Stimulated activated CD4-positive, alpha-beta T cell treated with anti-CD3 and anti-CD28 coated beads, Interleukin-1b, Interleukin-23, amount 100 ng/mL, for 48 hours (primary cell): ENCODE measurements at places on chromosomes 6 and 20.

- no peak for DNase-seq
Measured at GRCh38 chr6:14981960-14982359, 263.9 kb upstream of the JARID2 start.

DNA sequence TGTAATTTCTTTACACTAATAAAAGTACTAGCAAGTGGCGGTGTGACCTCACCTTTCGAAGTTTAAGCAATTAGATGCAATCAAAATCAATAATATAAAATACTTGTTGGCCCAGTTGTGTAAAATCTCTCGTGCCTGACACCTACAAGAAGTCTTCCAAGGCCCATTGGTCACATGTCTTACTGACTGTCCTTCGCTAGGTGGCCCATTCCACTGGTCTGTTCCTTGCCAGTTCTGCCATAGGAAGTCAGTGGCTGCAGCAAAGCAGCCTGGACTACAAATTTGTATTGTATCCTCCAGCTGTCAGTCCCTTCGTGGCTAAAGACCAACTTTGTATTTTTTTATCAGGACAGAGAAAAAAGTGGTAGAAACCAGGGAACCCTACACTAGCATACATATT, 61.8 kb downstream of the CYB5R4 start:
- no peak for DNase-seq

DNA sequence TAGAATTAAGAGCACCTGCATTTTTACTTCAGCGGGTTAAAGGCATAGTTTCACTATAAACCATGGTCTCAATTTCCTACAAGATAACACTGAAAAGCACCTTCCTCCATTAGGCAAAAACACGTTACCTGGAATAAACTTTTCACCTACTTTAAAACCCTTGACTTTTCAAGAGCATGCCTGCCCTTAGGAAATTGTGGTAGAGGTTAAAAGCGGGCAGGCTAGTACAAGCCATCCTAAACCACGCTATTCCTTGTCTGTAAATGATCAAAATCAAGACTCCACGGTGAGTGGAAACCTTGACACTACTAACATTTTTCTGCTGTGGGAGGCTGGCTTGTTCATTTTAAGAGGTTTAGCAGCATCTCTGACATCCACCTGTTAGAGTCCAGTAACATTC, 43.9 kb downstream of the NR2E1 start:
- no peak for DNase-seq

DNA sequence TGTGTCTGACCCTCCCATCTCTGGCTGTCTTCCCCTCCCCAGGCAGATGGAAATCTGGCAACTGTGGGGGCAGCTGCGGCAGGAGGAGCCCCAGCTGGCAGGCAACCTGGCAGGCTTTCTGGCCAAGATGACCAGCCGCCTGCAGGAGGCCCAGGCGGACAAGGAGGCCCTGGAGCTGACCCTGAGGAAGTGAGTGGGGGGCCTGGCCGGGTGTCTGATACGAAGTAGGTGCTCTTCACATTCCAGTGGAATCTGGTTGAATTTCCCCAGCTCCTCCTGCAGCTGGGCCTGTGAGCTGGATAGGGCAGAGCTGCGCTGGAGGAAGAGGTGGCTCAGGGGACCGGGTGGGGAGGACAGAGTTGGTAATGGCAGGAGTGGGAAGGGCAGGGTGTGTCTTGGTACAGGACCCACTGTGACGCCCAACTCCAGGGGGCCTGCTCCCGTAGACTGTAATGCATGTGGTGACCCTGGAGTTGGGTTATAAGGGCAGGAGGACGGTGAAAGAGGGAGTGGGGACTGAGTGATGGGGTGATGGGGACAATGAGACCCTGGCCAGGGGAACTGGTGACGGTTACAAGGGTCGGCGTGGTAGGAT, 19.7 kb downstream of the RAB44 start:
- no peak for DNase-seq

DNA sequence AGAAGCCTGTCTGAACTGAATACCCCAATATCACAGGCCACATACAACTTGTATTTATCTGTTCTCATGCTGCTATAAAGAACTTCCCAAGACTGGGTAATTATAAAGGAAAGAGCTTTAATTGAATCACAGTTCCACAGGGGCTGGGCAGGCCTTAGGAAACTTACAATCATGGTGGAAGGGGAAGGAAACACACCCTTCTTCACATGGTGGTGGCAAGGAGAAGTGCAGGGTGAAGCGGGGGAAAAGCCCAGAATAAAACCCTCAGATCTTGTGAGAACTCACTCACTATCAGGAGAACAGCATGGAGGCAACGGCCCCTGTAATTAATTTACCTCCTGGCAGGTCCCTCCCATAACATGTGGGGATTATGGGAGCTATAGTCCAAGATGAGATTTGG, 50.3 kb upstream of the FNDC1 start:
- DNase-seq: no peak

- no peak for DNase-seq
Measured at GRCh38 chr6:23180504-23181293, 611.3 kb downstream of the HDGFL1 start.

DNA sequence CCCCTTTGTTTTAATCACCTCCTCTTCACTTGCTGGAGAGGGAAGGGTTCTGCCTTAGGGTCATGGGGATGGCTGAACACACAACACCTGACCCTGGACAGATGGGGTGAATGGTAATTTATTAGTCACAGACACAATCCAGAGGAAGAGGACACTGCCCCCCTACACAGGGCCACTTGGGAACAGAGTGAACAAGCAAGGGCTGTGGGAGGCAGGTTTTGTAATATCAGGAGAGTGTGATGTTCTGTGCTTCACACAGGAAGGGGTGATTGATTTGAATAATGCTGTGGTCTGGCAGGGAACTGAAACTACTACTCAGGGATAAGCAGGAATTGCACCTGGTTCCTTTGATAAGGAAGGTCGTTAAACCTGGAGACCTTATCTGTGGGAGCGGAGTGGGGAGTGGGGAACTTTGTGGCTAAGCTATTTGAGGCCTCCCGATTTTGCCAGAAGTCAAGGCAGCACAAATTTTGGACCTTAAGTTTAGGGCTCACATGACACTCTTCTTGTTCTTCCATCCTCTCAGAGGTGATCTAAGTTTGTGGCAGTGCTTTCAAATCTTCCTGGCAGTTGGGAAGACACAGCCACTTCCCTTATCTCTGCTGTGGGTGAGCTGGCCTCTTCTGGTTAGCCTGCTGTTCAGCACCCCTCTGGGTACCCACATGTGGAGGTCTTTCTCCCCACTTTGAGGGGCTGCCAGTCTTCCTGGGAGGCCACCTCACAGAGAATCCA, 77.8 kb downstream of the CD164 start:
- DNase-seq: peak; percentile 19

DNA sequence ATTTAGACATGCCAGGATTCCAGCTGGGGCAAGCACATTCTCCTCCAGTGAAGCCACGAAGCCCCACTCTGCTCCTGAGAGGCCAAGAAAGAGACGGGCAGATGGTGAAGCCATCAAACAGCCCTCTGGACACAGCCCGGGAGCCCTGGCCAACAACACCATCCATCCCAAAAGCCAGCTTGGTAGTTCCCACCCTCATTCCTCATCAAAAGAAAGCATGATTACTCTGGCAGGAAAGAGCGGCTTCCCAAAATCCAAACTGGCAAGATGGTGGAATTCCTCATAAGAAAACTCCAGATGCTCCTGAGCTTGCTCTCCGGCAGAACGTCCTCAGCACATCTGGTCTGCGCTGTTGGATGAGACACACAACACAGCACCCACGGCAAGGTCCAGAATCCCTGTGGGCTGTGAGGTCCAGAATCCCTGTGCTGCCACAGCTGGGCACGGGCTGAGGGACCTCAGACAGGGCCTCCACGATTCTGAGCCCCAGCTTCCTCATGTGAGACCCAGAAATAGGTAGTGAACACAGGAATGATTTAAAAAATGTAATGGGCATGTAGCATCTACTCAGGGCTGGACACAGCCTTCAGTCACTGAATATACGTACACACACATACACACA, 52.6 kb downstream of the THBS2 start:
- no peak for DNase-seq

DNA sequence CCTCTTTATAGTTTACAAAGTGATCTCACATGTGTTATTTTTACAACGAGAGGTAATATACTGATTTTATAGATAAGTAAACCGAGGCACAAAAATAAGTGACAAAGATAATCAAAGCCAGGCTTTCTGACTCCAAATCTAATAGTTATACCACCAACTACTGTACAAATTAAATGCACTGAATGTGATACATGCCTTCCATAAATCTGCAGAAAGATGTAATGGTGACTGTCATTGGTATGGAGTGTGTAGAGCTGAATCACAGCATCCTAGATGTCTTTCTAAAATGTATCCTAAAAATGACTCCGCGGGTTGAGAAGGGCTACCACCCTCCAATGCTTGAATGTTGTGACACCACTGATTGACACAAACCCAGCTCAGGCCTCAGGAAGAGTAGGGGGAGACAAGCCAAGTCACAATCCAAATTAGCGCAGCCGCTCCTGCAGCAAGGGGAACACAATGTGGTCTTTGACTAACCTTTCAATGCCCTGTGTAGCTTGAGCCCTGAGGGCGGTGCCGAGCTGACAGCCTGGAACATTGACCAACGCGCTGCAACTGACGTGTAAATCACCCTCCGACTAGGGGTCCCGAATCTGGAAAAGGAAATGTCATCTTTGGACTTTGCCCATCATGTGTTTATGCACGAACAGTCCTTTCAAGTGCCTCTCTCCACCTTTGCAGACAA, 136.8 kb downstream of the OLIG3 start:
- DNase-seq: no peak

- DNase-seq: no peak
Measured at GRCh38 chr20:10209091-10209490, 9.5 kb upstream of the SNAP25 start.

GRCh38 chr6:161414707-161415106, 140.8 kb upstream of the AGPAT4 start:
- DNase-seq: no peak

- no peak for DNase-seq
Measured at GRCh38 chr20:21357844-21358243, 39.5 kb downstream of the NKX2-4 start.

GRCh38 chr6:136587527-136587926, 37.3 kb upstream of the MAP7 start:
- DNase-seq: no peak

DNA sequence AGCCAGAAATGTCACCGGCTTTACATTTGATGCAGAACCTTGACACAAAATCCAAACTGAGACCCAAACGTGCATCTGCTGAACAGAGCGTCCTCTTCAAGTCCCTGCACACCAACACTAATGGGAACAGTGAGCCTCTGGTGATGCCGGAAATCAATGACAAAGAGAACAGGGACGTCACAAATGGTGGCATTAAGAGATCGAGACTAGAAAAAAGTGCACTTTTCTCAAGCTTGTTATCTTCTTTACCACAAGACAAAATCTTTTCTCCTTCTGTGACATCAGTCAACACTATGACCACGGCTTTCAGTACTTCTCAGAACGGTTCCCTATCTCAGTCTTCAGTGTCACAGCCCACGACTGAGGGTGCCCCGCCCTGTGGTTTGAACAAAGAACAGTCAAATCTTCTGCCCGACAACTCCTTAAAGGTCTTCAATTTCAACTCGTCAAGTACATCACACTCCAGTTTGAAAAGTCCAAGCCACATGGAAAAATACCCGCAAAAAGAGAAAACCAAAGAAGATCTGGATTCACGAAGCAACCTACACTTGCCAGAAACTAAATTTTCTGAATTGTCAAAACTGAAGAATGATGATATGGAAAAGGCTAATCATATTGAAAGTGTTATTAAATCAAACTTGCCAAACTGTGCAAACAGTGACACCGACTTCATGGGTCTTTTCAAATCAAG, 108.4 kb downstream of the RTN4IP1 start:
- DNase-seq: peak; percentile 91

- DNase-seq: no peak
Measured at GRCh38 chr6:52208612-52209011, 22.4 kb downstream of the IL17A start.

- no peak for DNase-seq
Measured at GRCh38 chr6:135606392-135606791, 108.9 kb upstream of the AHI1 start.
